ENCODE measurements at places on chromosomes 2 and 18. TPM values are rescaled to one million over a fixed set of nuclear protein-coding genes. Genes with fewer than 3 reads are reported as not detected.

DNA sequence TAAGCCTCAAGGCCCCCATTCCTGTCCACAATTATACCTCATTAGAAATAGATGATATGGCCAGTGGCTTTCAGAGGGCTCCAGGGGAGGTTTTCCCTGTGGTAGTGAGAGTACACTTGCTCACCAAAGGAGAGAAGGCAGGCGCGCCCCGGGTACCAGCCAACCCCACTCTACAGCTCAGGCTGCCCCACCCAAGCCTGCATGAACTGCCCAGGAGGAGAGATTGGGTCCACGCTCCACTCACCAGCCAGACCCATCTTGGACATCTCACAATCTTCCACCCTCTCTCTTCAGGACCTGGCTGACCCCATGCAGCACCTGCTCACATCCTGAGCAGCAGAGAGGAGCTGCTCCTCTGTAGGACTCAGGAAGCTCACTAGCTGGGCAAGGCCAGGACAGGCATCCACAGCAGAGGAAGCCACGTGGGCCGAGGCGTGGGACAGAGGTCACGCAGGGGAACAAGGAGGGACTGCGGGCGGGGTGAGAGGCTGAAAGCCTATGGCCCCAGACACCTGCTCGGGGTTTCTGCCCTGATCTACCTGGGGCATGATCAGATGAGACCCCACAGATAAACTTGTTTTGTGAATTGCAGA lies 53.9 kb upstream of the GLI2 start:
- no peak for DNase-seq

GRCh38 chr2:44130441-44130840 lies 38.2 kb upstream of the PPM1B start:
- no peak for DNase-seq

DNA sequence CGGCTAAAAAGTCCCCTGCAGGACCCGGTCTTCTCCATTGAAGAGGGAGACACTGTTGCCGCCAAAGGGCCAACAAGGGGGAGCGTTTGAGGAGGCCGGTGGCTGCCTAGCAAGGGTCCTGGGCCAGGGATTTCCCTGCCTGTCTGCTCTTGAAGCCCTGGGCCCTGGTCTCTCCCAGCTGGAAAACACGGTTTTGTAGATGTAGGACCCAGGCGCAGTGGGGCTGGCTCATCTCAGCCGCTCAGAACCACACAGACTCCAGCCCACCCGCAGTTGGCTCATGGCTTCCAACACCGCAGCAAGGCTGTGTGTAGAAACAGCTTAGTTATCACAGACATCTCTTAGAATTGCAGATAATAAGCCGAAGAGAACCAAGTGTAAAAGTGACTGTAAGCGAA lies 57.1 kb upstream of the TWIST2 start:
- DNase-seq, result no peak

Gene CHRNA1
- total RNA-seq, result 0.25 TPM

Gene IL37
- total RNA-seq, result not detected

Gene ATL2
- total RNA-seq, result 60.9 TPM

Gene RGPD4
- not detected for total RNA-seq

Gene GPAT2
- 2.0 TPM for total RNA-seq

Data from CD4-positive, CD25-positive, alpha-beta regulatory T cell (primary cell).